Stimulated activated CD4-positive, alpha-beta T cell treated with anti-CD3 and anti-CD28 coated beads, Interleukin-12 subunit alpha, Interleukin-12 subunit beta, amount 100 ng/mL, for 4 hours (primary cell): ENCODE measurements at places on chromosomes 3 and 15.

DNA sequence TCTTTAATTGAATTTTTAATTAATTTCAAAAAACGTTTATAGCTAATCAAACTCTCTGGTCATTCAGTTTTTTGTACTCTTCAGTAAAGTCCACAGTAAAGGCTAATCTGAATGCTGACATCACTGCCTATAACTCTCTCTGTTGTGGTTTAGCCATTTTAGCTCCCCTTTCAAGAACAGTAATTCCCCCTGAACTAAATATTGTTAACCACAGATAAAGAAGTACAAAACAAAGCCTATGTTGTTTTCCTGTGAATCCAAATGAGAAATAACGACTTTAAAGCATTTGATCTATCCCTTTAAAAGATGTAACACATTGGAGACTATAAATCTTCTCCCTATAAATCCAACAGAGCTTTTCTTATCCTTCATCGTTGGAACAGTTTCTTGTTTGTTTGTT lies 94.2 kb downstream of the ZBTB20 start:
- no peak for DNase-seq

GRCh38 chr3:39101022-39101689 lies 6.3 kb downstream of the GORASP1 start:
- peak; percentile 34 for DNase-seq

DNA sequence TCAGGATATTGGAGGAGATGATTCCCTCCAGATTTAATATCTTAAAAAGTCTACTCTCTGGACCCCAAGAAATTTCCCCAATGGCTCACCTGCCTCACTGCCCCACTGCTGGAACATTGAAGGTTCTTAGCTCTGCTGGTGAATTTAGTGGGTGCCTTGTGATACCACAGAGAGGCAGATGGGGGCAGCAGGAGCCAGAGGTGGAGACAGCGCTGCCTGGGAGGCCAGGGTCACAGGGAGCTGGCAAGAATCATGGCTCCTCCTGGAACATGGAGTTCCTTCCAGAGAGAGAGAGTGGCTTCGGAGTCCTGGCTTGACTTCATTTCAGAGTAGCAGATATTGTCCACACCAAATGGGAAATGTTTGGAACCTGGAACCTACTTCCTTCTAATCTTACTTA lies 263.5 kb upstream of the CFAP20DC start:
- DNase-seq: peak; percentile 37

DNA sequence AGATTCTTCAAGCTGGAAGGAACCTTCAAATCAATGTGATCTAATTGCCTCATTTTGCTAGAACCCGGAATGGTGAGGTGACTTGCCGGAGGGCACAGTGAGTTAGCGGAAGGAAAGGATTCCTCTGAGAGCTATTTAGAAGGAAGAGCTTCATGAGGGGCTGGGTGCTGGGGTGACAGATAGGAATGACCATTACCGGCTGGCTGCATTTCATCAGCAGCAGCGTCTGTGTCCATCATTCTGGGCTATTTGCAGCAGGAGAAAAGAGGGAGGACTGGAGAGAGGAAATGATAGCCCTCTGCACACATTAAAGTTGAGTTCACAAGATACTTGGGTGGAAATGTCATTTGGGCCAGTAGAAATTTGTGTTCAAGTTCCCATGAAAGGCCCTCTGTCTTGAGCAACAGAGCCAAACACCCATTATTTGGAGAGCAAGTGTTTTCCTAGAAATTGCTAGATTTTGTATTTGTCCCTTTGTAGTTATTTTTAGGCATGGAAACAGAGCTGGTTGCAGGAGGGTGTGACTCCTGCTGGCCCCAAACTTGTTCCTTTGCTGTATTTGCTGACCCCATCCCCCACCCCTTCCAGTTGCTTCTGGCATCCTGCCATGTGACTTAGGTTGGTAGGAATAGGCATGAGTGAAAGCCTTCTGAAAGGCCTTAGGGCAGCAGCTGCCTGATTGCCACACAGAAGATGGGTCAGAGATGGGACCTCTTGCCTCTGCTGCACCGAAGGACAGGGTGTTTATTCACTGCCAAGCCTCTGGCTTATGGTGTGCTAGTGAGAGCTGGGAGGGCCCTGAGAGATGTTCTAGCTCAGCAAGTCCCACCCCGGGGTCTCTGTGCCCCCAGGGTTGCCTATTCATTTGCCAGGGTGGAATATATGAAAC lies 87.5 kb upstream of the PLXNA1 start:
- DNase-seq: no peak

GRCh38 chr3:32743934-32744333 lies 58.9 kb downstream of the CNOT10 start:
- no peak for DNase-seq

- DNase-seq: no peak
These were observed 75.1 kb upstream of the TBC1D5 start for GRCh38 chr3:17817545-17817944.

DNA sequence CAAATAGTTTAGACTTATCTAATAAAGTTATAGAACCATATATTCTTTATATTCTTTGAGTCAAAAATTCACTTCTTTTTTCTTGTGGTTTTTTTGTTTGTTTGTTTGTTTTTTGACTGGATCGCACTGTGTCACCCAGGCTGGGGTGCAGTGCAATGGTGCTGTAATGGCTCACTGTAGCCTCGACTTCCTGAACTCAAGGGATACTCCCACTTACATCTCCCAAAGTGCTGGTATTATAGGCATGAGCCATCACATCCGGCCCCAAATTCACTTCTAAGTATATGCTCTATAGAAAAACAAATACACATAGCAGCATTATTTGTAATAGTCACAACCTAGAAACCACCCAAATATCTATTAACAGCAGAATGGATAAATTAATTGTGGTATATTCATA lies 13.7 kb upstream of the SLTM start:
- DNase-seq: no peak

DNA sequence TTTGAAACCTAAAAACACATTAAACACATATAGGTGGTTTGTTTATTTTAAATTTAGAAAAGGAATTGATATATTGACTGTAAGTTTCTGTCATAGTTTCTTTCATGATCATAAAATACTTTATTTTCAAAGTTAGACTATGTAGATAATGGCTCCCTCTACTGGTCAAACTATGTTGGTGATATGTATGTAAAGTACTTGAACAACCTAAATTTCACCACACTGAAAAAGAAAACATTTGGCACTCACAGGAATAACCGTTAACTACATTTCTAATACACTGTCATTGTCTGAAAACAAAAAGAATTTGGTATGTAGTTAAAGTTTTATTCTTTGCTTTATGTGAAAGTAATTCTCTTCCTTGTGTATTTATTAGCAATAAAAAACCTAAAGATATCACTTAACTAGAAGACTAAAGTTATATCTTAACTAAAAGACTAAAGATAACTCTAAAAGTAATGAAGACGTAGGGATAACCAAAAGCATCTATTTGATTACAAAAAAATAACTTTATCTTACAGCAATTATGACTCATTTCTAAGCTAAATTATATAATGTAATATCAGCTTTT lies 427.5 kb downstream of the VGLL3 start:
- no peak for DNase-seq

GRCh38 chr3:56725175-56725574 lies 42.1 kb upstream of the TASOR start:
- DNase-seq: peak; percentile 22

- no peak for DNase-seq
These were observed 10.4 kb upstream of the CHAC1 start for GRCh38 chr15:40942878-40943277.

- DNase-seq: no peak
These were observed at the start of gene GPR149 for GRCh38 chr3:154430014-154430413. TSS of gene GPR149 (minus strand) at chr3:154430190. CDS start at chr3:154429615, 575 bp downstream.

- DNase-seq: no peak
These were observed 176.1 kb downstream of the NEK10 start for GRCh38 chr3:27193056-27193455.

- no peak for DNase-seq
These were observed 51.9 kb downstream of the CCK start for GRCh38 chr3:42214064-42214463.

GRCh38 chr15:87877114-87877810 lies 379.3 kb downstream of the NTRK3 start:
- DNase-seq: no peak

DNA sequence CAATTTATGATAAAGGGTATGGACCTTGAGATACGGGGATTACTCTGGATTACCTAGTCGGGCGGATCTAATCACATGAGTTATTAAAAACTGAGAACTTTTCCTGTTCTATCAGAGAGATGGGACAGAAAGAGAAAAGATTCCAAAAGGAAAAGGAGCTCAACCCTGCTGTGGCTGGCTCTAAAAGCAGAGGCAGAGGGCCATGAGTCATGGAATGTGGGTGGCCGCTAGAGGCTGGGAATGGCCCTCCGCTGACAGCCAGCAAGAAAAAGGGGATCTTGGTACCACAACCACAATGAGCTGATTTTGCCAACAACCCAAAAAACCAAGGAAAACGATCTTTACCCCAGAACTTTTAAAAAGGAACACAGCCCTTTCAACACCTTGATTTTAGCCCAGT lies 210.0 kb downstream of the MAGI1 start:
- DNase-seq: no peak

- DNase-seq: no peak
These were observed 14.9 kb downstream of the ACP3 start for GRCh38 chr3:132332082-132332481.

DNA sequence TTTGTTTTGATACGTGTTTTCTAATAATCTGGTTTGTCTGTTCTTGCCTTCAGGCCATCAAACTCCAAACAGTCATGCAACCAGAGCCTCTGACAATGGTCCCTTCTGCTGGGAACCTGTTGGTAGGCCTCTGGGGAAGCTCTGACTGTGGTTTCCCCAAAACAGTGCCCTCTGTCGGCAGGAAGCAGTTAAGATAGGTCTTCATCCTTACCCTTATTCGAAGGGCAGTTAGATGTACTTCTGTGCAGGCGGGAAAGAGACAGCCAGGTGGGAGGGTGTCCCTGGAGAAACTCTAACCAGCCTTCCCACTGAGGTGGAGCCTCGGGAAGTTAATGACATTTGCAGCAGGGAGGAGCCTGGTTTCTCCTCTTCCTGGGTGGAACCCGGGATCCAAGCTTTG lies 81.6 kb upstream of the CHMP2B start:
- DNase-seq: no peak

- DNase-seq: no peak
These were observed 10.7 kb downstream of the CCR3 start for GRCh38 chr3:46252980-46253379.

DNA sequence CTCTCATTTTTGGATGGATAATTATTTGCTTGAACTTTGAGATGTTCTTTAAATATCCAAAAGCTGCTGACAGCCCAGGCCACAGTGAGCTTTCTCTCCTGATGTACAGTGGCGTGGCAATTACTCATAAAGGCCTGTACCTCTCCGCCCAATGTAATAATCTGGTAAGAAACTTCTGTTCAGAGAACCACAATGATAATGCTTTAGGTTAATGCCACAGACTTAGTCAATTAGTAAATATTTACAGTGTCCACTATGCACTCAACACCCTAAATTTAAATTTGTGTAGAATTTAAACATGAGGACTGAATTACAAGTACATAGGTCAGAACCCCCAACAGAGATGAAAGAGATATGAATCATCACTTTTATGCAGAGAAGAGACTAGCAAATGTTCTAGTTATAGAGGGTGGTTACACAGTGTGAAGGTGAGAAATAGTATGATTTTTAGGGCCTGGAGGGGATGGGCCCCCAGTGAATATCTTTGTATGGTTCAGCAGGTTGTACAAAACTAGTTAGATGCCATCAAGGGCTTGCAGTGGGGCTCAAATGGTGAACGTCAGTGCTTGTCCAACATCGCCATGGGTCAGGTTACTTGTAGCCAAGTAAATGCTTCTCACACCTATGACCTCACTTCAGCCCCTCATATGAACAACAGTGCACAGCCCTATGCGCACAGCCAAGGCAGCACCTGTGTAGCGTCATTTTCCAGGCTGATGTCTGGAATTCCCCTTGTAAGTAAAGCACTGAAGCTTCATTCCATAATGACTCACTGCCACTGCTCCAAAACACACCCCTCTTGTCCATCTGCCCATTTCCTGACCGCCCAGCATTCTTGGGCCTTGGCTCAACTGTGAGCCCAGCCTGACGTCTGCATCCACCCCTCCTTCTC lies 13.3 kb downstream of the ABHD2 start:
- DNase-seq: no peak
